NCI-H1694 (cell line): ENCODE measurements at places on chromosomes 1 and 21.

- no peak for DNase-seq
These were observed 197.2 kb upstream of the PROX1 start for GRCh38 chr1:213790565-213790964.

DNA sequence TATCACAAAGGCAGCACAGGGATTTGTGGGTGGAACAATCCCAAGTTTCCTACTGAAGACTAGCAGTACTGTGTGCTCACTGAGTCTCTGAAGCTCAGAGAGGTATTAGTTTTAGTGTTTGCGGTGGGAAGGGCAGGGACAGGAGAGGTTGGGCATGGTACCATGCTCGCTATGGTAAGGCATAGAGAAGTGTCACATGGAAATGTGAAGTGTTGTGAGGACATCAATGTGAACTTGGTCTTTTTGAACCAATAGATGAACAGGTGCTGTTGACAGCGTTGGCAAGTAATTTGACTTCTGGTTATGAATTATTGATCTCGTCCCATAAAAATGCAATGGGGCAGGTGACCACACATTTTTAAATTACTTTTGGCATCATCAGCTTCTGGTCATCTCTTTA is 55.8 kb upstream of the ADAMTS1 start:
- DNase-seq: no peak

DNA sequence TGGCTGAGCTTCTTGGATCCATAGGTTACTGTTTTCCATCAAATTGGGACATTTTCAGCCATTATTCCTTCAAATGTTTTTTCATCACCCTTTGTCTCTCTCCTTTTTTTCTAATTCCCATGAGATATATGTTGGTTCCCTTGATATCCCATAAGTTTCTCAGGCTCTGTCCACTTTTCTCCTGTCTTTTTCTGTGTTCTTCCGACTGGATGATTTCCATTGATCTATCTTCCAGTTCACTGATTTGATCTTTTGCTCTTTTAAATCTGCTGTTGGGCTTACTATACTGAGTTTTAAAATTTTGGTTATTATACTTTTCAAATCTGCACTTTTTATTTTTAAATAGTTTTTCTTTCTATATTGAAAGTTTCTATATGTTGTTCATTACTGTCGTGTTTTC is 18.2 kb downstream of the PRKACB start:
- no peak for DNase-seq

DNA sequence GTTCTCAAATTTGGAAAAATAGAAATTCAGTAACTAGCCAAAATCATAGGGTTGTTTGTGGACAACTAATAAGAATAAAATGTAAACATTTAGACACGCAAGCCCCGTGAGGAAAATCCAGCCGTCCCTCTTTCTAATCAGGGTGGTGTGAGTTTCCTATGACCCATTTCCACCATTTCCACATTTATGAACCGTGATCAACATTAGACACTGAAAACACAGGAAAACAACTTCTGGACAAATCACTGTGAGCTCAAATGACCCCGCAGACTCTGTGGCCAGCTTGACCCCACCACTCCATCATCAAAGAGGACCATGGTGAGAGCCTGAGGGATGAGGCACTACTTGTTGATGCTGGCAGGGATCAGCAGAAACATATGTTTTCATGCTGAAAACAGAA is 101.0 kb downstream of the SIM2 start:
- DNase-seq: no peak

GRCh38 chr1:232678185-232678886 is 48.4 kb upstream of the SIPA1L2 start:
- no peak for DNase-seq

DNA sequence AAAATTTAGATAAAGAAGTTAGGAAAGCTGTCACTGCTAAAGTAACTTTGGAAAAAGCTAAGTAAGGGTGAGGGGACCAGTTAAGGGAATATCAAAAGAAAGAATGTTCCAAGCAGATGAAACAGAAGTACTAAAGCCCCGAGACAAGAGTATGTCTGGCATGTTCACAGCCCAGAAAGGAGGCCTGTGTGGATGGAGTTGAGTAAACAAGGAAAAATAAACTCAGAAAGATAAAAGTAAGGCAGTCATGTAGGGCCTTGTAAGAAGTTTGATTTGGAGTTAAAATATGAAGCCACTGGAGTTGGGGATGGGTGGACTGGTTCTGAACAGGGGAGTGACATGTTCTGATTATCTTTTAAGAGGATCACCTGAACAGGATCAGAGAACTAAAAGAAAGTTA is 177.9 kb downstream of the CDC42BPA start:
- DNase-seq: no peak

GRCh38 chr1:98176414-98176813 is 255.6 kb upstream of the DPYD start:
- DNase-seq: no peak

DNA sequence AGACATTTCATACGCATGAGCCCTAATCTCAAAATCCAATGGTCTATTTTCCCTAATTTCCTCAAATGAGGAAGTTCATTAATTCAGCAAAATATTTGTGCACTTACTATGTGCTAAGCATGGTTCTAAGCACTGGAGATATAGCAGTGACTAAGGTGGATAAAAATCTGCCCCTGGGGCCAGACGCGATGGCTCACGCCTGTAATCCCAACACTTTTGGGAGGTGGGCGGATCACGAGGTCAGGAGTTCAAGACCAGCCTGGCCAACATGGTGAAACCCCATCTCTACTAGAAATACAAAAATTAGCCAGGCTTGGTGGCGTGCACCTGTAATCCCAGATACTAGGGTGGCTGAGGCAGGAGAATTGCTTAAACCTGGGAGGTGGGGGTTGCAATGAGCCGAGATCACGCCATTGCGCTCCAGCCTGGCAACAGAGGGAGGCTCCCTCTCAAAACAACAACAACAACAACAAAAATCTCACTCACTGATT is 4.3 kb upstream of the MIIP start:
- DNase-seq: no peak

GRCh38 chr1:151820940-151821339 is 10.7 kb downstream of the RORC start:
- DNase-seq: no peak

GRCh38 chr1:25786887-25787759 is 12.9 kb upstream of the SELENON start:
- DNase-seq: no peak
